ENCODE measurements at places on chromosomes 3 and 15. TPM values are rescaled to one million over a fixed set of nuclear protein-coding genes. Genes with fewer than 3 reads are reported as not detected.

The CFAP100 gene
- not detected for total RNA-seq

GRCh38 chr3:153445817-153446216, 283.8 kb downstream of the RAP2B start:
- H3K36me3 ChIP-seq, result no peaks in the 10 kb centered on the region
- no peak overlapping the region for H3K27ac ChIP-seq
- no peak for DNase-seq
- H3K4me3 ChIP-seq, result no peak overlapping the region
- no peaks in the 10 kb centered on the region for H3K27me3 ChIP-seq

DNA sequence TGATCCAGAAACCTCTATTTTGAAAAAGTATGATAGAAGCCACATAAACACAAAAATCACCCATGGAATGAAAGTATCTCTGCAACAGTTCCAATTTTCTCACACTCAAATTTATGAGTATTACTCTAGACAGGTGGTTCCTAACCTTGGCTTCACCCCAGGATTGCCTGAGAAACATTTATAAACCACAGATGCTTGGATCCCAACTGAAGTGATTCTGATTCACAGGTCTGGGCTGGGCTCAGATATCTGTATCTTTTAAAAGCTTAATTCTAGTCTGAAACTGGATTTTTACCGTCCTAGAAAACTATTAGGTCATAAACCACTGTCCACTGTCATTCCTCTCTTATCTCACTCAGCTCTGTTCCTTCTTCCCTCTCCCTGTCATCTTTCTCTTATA, 7.4 kb upstream of the SST start:
- no peaks in the 10 kb centered on the region for H3K36me3 ChIP-seq
- DNase-seq, result no peak
- H3K27ac ChIP-seq, result no peak overlapping the region
- no peak overlapping the region for H3K4me3 ChIP-seq

The POPDC2 gene
- total RNA-seq, result 512 TPM

The ANKRD63 gene
- not detected for total RNA-seq

The ZNF502 gene
- total RNA-seq, result 3.4 TPM

Data from left ventricle myocardium inferior (tissue), 1 donor.